ENCODE measurements at places on chromosomes 12 and 14.

GRCh38 chr12:29030006-29030405 is 119.1 kb upstream of the FAR2 start:
- no peak for DNase-seq

DNA sequence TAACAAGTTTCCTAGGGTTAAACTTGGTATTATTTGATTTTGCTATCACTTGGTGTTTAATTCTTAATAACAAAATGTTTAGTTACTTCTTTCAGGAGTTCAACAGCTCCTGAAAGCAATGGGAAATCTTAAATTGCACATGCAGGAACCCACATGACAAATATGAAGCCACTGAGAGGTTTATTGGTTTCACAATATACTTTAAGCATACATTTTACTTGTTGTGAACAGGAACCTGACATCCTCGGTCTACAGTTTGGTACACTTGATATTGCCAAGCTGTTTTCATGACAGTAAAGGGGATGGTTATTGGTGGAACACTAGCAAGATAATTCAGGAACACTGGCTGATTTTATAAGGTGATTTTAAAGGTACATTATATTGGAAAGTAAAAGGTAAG is 46.2 kb downstream of the SLC38A1 start:
- DNase-seq, result no peak

GRCh38 chr12:110498984-110499706 is 2.8 kb downstream of the VPS29 start:
- no peak for DNase-seq

- no peak for DNase-seq
Measured at GRCh38 chr14:75147423-75148071, 20.7 kb upstream of the NEK9 start.

DNA sequence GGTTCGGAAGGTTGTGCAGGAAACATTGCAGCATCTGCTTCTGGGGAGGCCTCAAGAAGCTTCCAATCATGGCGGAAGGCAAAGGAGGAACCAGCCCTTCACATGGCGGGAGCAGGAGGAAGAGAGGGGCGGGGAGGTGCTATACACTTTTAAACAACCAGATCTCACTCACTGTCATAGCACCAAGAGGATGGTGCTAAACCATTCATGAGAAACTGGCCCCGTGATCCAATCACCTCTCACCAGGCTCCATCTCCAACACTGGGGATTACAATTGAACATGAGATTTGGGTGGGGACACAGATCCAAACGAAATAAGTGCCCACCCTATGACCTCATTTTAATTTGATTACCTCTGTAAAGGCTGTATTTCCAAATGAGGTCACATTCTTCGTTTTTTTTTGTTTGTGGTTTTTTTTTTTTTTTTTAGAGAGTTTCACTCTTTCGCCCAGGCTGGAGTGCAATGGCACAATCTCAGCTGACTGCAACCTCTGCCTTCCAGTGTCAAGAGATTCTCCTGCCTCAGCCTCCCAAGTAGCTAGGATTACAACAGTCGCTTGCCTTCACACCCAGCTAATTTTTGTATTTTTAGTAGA is 11.4 kb upstream of the ORAI1 start:
- no peak for DNase-seq

DNA sequence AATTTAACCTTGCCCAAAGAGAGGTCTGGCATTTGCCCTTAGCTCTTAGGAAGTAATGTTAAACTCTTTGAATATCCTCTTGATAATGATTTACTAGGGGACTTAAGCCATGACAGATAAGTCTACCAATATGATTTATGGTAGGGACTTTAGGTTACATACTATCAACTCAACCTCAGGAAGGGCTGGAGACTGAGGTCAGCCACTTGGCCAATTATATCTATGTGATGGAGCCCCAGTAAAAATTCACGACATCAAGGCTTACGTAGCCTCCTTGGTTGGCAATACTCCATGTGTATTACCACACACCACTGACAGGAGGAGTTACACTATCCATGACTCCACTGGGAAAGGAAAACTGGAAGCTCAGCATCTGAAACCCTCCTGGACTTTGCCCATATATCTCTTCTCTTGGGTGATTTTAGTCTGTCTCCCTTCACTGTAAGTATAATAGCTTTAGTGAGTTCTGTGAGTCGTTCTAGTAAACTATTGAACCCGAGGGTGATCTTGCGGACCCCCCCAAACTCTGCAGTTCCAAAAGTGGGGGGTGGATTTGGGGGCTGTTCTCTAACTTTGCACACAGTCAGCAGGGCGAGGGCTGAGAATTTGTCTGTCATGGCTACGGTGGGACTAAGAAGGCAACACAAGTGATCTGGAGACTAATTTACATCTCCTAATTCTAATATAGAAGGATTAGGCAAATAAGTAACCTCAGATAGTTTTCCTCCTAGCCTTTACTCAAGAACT is 62.3 kb downstream of the R3HDM2 start:
- no peak for DNase-seq

DNA sequence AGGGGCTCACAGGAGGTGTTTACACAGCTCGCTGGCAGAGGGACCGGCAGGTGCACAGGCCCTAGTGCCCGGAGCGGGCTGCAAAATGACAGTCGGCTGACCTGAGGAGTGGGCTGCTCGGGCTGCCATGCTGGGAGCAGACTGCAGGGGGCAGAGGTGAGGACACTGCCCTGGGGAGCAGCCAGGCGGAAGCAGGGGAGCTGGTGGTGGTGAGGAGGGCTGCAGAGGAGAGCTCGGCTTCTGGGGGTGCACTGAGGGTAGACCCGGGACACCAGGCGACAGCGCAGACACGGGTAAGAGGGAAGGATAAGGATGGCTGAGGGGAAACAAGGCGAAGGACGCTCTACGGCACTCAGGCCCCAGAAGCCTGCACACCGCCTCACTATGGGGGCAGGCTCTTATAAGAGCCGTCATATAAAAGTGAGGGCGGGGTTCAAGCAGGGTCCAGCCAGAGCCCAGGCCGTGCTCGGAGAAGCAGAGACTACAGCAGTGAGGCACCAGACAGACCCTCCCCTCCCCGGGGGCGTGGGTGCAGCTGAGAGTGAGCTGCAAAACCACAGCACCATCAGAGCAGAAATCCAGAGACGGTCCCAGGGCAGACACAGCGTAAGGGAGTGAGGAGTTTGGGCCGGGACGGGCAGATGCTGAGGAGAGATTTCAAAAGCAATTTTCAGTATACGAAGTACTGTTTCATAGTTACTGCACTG is 62.5 kb downstream of the CCDC88C start:
- peak; percentile 56 for DNase-seq

DNA sequence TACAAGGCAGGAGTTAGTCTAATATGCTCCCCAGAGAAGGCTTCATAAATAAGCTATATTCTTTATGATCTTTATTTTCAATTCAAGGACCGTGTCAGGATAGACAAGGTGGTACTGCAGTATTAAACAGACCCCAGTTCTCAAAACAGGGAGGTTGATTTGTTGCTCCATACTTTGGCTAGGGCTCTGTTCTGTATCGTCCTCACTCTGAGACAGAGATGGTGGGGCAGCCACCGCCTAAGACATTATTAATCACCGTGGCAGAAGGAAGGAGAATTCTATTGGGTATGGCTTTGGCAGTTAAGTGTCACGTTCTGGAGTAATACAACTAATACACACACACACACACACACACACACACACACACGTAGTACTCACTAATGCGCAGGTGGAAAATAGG is 117.0 kb upstream of the SLCO1C1 start:
- no peak for DNase-seq

DNA sequence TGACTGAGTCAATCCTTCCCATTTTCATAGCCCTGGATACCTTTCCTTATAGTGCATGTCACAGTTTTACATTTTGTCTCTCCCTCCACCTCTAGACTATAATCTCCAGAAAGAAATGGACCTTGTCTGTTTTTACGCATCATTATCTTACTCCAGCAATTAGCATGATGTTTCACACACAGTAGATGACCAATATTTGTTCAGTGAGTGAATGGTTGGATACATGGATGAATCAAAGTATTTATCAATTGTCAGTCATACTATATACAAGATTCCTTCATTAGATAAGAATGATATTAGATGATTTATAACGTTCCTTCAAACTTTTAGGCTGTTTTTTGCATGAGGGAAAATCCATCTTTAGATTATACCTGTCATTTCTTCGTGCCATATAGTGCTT is 61.1 kb downstream of the PTHLH start:
- DNase-seq, result no peak

DNA sequence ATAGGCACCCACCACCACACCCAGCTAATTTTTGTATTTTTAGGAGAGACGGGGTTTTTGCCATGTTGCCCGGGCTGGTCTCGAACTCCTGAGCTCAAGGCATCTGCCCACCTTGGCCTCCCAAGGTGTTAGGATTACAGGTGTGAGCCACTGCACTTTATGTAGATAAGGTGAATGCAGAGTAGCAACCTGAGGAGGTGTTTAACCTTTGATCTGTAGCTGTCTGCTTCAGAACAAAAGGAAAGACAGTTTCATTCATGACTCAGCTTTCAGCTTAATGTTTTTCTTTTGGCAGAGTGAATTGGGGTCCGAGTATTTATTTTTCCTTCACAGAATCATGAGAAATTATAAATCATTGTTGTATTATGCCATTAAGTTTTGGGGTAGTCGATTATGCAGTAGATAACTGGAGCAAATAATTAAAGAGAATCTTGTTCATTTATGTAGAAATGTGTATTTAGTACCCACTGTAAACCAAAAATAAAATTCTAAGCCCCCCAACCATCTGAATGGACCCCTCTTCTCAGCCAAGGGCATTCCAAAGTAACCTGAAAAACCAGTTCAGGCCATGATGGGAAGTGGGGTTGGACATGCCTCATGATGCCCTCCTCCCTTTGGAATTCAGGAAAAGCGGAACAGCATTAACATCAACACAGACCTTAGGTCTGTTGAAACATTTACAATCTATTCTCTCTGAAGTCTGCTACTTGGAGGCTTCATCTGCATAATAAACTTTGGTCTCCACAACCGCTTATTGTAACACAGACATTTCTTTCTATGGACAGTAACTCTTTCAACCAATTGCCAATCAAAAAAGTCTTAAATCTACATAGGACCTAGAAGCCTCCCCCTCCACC is 10.7 kb upstream of the STX2 start:
- no peak for DNase-seq

DNA sequence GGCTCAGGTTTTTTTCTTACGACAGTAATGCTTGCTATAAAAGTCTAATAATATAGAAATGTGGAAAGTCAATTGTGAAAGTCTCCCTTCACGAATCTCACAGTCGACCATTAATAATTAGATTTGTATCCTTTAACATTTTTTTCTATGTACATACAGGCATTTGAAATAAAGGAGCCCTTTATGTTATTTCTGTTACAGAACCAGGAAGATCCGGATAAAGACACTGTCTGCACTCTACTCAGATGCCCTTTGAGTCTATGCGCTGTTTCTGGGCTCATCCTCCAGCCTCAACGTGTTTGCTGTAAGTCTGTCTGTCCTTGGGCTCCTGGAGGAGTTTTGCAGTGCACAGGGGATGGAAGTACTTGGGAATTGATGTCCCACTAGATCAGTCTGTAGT is 212.2 kb upstream of the ATP2B1 start:
- DNase-seq, result no peak

DNA sequence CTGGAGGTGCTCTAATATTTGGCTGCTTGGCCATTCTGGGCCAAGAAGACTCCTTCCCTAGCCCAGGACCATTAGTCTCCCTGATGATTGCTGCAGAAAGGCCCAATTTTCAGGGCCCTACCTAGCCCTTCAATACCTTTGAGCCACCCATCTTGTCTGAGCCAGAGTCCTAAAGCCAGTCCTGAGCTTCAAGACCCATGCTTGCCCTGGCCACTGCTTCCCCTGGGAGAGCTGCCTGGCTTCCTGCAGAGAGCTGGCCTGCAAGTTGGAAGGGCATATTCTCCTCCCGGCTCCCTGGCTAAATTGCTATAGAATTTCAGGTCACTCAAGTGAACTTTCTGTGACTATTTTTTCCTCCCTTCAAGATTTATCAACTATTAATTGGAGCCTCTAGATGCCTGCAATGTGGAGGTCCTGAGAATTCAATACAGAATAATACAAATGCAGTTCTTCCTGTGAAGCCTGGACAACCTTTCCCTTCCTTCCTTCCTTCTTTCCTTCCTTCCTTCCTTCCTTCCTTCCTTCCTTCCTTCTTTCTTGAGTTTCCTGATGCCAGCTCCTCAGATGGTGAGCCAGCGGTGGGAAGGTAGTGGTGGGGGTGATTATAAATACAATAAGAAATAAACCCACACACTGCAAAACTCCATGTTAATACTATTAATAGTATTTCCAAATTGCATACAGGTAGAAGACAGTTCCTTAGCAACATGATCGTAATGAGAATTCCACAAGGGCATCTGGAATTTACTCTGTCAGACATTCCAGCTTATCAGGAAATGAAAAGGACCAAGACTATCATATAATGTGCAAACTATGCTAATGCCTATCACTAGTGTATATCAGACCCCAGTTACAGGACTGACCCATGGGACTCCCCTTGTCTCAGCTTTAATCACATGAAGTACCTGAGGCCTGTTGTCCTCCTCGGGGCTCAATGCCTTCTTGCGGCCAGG is 108.1 kb downstream of the ZFP36L1 start:
- no peak for DNase-seq

DNA sequence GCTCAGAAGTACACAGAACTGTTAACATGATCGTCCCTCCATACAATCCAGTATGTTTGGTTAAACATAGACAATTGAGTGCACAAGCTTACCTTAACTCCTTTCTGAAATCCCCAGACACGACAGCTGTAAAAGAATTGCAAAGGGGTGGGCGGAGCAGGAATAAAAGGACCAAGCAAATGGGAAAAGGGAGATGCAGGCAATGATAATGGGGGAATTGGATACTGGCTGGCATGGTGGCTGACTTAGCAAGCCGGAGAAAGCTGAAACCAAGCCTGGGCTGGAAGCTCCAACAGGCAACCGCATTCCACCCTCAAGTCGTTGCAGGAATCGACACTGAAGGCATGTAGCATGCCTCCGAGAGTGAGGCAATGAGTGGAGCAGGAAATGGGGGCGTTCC is 96.8 kb upstream of the TMEM132C start:
- DNase-seq, result no peak

DNA sequence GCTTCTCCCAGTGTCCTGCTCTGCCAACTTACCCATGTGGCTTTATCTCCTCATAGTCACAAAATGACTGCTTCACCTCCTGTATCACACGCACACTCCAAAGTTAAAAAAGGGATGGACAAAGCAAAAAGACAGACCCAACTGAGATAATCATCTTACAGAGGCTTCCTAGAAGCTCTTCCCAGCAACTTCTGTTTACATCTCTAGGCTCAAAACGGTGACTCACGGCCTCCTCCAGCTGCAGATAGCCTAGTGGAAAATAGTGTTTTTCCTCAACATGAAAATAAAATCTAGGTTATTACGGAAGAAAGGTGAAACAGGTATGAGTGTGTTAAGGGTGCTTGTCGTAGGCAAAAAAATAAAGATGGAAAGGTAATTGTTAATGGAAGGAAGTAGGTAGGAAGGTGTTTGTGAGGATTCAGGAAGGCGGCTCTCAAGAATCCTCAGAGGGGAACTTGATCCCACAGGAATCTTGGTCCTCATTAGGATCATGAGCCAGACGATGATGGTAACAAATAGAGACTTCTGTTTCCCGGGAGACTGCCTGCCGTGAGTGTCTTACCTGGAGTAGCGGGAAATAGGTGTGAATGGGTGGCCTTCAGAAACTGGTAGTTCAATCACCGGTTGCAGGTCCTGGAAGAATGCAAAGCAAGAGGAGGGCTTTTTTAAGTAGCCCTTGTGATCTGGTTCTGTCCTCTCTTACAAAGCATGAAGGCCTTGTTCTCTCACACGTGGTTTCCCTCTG is 487.5 kb upstream of the TMEM132C start:
- DNase-seq, result no peak

GRCh38 chr14:102235275-102235897 is 69.6 kb downstream of the MOK start:
- DNase-seq, result peak; percentile 94

Data from 8988T (cell line).